ENCODE measurements at places on chromosomes 4 and X.

DNA sequence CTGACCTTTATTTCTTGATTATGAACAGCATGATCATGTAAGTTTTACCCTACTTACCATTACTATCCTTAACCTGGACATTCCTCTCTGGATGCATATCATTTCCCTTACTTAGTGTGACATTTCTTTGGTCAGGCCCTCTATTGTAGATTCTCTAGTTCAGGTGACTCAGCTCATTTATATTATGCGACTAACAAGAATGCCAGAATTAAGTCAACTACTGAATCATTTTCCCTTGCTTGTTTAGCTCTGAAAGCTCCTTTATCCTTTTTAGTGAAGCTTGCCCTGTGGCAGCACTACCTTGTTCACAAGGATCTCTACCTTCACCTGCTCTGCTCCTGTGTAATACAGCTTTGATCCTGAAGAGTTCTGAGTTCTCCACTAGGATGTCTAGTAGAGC is 15.1 kb upstream of the UGT2B17 start:
- no peak overlapping the region for H3K27ac ChIP-seq
- no peaks in the 10 kb centered on the region for H3K36me3 ChIP-seq
- no peaks in the 10 kb centered on the region for H3K27me3 ChIP-seq
- no peaks in the 10 kb centered on the region for H3K4me1 ChIP-seq

GRCh38 chr4:153483432-153484418 is 17.6 kb downstream of the TMEM131L start:
- no peaks in the 10 kb centered on the region for H3K27me3 ChIP-seq
- H3K4me1 ChIP-seq = peaks cover 23% of the 10 kb centered on the region
- H3K27ac ChIP-seq = no peak overlapping the region
- no peak for DNase-seq

DNA sequence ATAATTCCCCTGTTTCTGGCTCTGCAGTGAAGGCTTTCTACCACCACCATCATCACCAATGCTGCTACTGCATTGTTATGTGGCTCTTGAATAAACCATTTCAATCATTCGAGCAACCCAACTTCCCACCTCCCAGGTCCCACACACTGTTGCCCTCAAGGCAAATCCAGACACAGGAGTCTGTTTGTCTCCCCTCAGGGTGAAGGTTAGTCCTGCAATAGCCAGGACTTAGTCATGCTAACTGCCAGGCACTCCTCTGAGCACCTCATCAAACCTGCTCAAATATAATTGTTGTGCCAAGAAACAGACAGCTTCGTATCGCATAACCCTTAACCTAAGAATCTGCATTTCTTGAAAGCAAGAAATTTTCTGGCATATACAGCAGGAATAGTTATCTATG is 213.2 kb downstream of the KDR start:
- H3K4me3 ChIP-seq = no peak overlapping the region
- H3K27me3 ChIP-seq = no peaks in the 10 kb centered on the region
- H3K36me3 ChIP-seq = no peaks in the 10 kb centered on the region
- DNase-seq = peak; percentile 37
- no peaks in the 10 kb centered on the region for H3K4me1 ChIP-seq
- H3K27ac ChIP-seq = no peak overlapping the region

- no peak overlapping the region for H3K4me3 ChIP-seq
- DNase-seq = peak; percentile 8
- H3K27me3 ChIP-seq = no peaks in the 10 kb centered on the region
- no peaks in the 10 kb centered on the region for H3K4me1 ChIP-seq
- H3K27ac ChIP-seq = no peak overlapping the region
Measured at GRCh38 chrX:13165266-13166189, 121.1 kb upstream of the FAM9C start.

DNA sequence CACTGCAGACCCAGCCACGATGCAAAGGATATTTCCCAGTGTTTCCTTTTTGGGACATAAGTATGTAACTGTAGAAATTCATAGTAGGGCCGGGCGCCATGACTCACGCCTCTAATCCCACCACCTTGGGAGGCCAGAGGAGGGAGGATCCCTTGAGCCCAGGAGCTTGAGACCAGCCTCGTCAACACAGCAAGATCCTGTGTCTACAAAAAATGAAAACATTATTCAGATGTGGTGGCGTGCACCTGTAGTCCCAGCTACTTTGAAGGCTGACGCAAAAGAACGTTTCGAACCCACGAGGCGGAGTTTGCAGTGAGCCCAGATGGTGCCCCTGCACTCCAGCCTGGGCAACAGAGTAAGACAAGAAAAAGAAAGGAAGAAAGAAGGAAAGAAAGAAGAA is 49.2 kb downstream of the CRLF2 start:
- H3K27me3 ChIP-seq = no peaks in the 10 kb centered on the region
- H3K4me1 ChIP-seq = no peaks in the 10 kb centered on the region
- no peak for DNase-seq
- no peak overlapping the region for H3K27ac ChIP-seq
- H3K4me3 ChIP-seq = no peak overlapping the region

GRCh38 chr4:66741081-66741480 is 804.2 kb downstream of the CENPC start:
- no peak overlapping the region for H3K27ac ChIP-seq
- no peak for DNase-seq
- no peaks in the 10 kb centered on the region for H3K36me3 ChIP-seq
- peaks cover 3% of the 10 kb centered on the region for H3K4me1 ChIP-seq
- H3K27me3 ChIP-seq = no peaks in the 10 kb centered on the region

GRCh38 chr4:74671080-74671698 is 123.1 kb downstream of the BTC start:
- no peaks in the 10 kb centered on the region for H3K4me1 ChIP-seq
- no peak overlapping the region for H3K4me3 ChIP-seq
- H3K36me3 ChIP-seq = no peaks in the 10 kb centered on the region
- no peaks in the 10 kb centered on the region for H3K27me3 ChIP-seq

DNA sequence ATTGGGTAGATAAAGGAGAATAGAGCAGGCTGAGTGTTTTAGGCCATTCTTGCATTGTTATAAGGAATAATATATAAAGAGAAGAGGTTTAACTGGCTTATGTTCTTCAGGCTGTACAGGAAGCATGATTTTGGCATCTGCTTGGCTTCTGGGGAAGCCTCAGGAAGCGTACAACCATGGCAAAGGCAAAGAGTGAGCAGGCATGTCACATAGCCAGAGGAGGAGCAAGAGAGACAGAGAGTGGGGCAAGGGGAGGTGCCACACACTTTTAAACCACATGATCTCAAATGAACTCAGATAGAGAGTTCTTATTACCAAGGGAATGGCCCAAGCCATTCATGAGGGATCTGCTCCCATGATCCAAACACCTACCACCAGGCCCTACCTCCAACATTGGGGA is 4.4 kb upstream of the METTL14 start:
- H3K4me3 ChIP-seq = no peak overlapping the region
- no peaks in the 10 kb centered on the region for H3K4me1 ChIP-seq
- no peaks in the 10 kb centered on the region for H3K27me3 ChIP-seq
- peak; percentile 47 for DNase-seq

DNA sequence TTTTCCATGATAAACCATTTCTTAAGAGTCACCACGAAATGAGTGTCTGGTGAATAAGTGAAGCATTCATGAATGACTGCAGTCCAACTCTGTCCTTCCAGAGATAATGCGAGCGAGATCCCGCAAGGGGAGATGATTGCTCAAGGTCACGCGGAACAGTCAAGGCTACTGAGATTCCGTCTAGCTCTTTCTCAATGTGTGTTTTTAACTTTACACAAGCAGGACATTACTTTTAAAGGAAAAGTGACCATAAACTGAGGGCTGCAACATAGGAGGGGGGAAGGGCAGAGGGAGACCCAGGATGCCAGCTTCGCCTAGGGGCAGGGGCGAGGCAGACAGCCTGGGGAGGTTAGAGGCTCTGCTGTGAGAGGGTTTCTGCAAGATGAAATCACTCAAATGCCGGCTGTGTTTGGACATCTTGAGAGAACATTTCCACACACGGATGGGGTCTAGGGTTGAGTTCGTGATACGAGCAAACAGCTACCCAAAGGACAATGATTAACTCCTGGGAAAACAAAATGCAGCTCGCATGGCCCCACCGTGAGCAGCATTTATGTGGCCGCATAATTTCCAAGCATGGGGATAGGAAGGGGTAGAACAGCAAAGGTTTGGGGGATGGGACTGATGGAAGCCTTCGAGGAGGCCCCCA is 23.8 kb upstream of the CCNQ start:
- H3K27ac ChIP-seq = no peak overlapping the region
- H3K4me3 ChIP-seq = no peak overlapping the region
- no peaks in the 10 kb centered on the region for H3K4me1 ChIP-seq
- no peaks in the 10 kb centered on the region for H3K27me3 ChIP-seq
- no peaks in the 10 kb centered on the region for H3K36me3 ChIP-seq

DNA sequence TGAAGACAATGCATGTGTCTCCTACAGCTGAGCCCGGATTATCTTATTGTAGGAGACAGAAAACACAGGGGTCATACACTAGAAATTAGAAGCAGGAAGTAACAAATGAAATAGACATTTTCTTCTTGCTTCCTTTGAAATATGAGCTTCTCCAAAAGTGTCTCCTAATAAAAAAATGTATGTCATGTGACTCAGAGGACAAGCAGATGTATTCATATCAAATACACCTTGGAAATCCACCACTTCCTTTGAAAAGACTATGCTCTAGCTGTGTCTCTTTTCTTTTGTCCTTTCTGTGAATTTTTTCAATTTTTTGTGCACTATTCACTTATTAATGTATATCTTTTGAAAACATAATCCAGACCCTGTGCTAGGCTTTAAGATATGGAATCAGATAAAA is 1906.2 kb downstream of the C4orf33 start:
- no peak overlapping the region for H3K27ac ChIP-seq
- H3K4me1 ChIP-seq = no peaks in the 10 kb centered on the region
- no peak for DNase-seq
- no peak overlapping the region for H3K4me3 ChIP-seq
- H3K27me3 ChIP-seq = no peaks in the 10 kb centered on the region
- H3K36me3 ChIP-seq = no peaks in the 10 kb centered on the region

- no peak overlapping the region for H3K27ac ChIP-seq
- H3K4me1 ChIP-seq = no peaks in the 10 kb centered on the region
- no peaks in the 10 kb centered on the region for H3K27me3 ChIP-seq
- no peak for DNase-seq
- H3K36me3 ChIP-seq = no peaks in the 10 kb centered on the region
Measured at GRCh38 chr4:127261476-127261875, 371.3 kb upstream of the INTU start.

DNA sequence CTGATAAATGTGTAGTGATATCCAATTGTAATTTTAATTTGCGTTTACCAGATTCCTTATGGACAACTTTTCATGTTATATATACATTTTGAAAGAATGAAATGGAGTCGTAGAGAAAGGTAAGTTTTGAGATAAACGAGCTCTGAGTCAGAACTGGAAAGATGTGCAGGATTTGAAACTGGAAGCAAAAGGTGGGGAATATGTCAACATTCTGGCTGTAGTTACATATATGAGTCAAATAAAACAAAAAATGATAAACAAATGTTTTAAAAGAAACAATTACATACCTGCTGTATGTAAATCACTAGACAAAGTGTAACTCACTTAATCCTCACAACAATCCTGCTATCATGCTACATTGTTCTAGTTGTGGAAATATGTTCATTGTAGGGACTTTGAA is 84.0 kb downstream of the LPAR4 start:
- H3K4me1 ChIP-seq = no peaks in the 10 kb centered on the region
- H3K36me3 ChIP-seq = no peaks in the 10 kb centered on the region
- H3K27ac ChIP-seq = no peak overlapping the region
- H3K27me3 ChIP-seq = no peaks in the 10 kb centered on the region
- DNase-seq = no peak

DNA sequence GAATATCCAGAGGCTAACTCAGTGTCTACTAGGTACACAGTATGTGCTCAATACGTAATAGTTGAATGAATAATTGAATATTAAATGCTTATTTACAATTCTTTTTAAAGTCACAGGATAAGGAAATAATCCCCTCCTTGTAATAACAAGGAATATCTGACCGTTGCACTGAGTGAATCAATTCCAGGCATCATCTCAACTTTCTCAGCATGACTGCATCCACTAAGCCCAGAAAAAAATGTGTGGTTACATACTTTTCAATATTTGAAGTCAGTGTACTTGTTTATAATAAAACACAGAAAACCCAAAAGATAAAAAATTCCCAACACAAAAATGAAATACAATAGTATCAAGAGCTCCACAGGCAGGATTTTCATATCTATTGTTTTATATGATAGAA is 105.4 kb downstream of the TMEM144 start:
- no peaks in the 10 kb centered on the region for H3K4me1 ChIP-seq
- DNase-seq = no peak
- H3K36me3 ChIP-seq = no peaks in the 10 kb centered on the region
- H3K4me3 ChIP-seq = no peak overlapping the region
- H3K27ac ChIP-seq = no peak overlapping the region
- no peaks in the 10 kb centered on the region for H3K27me3 ChIP-seq

DNA sequence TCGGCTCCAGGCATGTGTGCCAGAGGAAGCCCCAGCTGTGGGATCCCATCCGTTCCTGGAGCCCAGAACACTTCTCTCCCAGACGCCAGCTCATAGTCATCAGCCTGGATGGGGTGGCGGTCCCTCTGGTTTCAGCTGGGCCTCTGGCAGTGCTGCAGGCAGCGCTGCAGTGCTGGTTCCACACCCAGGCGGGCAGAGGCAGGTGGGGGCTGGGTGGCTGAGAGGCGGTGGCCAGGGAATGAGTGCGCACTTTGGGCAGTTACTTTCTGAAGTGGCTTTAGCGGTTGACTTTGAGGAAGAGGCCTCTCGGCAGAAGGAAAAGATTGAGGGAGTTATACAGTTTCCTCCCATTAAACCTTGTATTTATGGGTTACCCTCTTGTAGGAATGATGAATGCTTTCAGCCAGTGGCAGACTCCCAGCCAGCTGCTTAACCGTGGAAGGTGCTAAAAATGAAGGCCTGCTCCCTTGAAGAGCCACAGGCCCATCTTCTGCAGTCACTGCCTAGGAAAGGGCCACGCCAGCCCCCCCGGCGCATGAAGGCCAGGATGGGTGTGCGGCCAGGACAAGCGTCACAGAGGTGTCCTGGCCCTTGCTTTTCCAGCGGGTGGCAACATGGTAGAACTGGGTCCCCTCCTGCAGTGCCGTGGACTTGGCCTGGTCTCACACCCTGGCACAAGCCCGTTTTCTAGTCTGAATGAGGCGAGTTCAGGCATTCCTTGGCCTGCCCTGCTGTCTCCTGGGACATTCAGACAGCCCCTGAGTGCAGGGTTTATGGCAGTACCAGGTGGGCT is 9.9 kb downstream of the TADA2B start:
- no peak overlapping the region for H3K4me3 ChIP-seq
- DNase-seq = no peak
- H3K36me3 ChIP-seq = peaks cover 1% of the 10 kb centered on the region

- no peak overlapping the region for H3K4me3 ChIP-seq
- no peaks in the 10 kb centered on the region for H3K36me3 ChIP-seq
- no peaks in the 10 kb centered on the region for H3K4me1 ChIP-seq
Measured at GRCh38 chrX:71081330-71082123, 13.4 kb upstream of the SNX12 start.

DNA sequence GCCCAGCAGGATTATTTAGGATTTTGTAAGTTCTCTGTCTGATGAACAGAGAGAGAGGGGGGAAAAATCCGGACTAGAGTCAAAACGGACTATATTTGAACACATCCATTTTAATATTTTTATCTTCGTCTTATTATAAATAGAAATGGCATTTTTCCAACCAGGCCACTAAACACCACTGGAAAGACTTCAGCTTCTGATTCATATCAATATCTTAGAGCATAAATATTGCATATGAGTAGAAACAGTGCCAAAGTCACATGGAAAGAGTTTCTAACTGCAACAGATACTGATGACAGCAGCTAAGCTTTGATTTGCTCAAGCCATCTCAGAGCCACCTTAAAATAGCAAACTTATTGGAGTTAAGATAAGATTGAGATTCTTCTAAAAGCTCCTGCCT is 456 bp downstream of the PPARGC1A start:
- H3K36me3 ChIP-seq = no peaks in the 10 kb centered on the region
- no peak for DNase-seq
- no peaks in the 10 kb centered on the region for H3K27me3 ChIP-seq
- no peak overlapping the region for H3K4me3 ChIP-seq
- H3K4me1 ChIP-seq = peaks cover 5% of the 10 kb centered on the region
- H3K27ac ChIP-seq = no peak overlapping the region
